ENCODE measurements at places on chromosomes 5 and 9.

- DNase-seq, result no peak
These were observed 5.1 kb downstream of the TEX48 start for GRCh38 chr9:114676901-114677300.

GRCh38 chr5:67361932-67362729, 165.5 kb upstream of the CD180 start:
- DNase-seq, result no peak

DNA sequence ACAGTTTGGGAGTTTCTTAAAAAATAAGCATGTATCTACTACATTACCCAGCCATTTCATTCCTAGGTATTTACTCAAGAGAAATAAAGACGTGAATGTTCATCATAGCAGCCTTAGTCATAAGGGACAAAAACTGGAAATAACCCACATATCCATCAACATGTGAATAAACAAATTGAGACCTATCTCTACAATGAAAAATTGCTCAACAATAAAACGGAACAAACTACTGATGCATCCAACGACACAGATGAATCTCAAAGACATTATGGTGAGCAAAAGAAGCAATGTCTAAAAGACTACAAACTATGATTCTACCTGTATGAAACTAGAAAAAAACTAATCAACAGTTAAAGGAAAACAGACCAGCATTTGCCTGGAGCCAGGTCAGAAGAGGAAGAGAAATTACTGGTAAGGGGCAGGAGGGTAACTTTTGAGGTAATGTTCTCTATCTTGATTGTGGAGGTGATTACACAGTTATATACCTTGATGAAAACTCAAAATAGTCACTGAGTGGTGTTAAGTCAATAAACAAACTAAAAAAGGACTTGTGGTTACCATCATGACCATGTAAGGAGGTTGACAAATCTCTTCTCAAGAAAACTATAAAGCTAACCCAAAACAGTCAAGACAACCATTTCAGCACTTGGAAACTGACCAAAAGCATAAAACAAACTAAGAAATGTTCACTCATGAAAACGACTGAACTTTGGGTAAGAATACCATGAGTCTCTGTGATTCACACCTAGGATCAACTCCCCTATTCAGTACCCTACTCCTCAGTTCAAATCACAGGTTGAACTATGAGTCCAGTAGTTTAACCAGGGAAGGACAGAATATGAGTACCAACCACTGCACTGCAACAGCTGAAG, 10.4 kb downstream of the UIMC1 start:
- no peak for DNase-seq

GRCh38 chr9:31542384-31543055, 841.9 kb upstream of the ACO1 start:
- DNase-seq, result no peak

DNA sequence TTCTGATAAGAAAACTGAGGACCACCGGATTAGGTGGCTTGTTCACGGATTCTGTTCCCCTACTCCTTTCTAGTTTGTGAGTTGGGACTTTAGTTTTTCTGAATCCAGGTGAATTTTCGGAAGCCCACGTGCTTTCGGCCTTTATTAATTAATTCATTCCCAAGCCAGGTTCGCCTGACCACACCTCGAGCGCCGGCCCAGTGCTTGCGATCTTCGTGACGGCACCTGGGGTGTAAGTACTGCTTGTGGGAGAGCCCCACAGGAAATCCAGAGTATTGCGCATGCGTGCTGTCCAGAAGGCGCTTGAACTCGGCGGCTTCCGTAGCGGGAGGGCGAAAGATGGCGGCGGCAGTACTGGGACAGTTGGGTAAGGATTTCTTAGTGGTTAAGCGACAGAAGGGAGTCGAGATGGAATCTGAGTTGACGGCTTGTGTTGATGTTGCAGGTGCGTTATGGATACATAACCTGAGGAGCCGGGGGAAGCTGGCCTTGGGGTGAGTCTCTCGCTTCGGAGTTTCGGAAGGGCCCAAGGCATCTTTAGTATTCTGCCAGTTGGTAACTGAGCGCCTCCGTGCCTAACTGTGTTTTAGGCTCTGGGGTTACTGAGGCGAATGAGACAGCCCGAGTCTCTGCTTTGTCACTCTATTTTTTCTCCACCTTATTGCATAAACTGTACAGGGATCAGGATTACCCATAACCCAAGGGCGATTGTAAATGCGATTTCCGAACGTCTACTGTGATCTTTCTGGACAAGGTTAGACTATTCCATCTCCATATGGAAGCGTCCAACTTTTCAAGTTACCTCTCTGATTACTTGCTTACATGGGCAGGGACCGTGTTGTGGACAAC, at the start of gene MRPL22:
TSS of gene MRPL22 (plus strand) at position 302 of the 849 bp plus-strand sequence. CDS start at position 340, 38 bp downstream.
- DNase-seq, result peak; percentile 95

Measured in stimulated activated CD4-positive, alpha-beta T cell treated with anti-CD3 and anti-CD28 coated beads, Interleukin-1b, Interleukin-23, amount 100 ng/mL, for 4 hours (primary cell).